ENCODE measurements at places on chromosomes 5 and 9. TPM values are rescaled to one million over a fixed set of nuclear protein-coding genes. Genes with fewer than 3 reads are reported as not detected.

LTC4S gene
- 1.0 TPM for total RNA-seq

SLCO6A1 gene
- 0.51 TPM for total RNA-seq

- H3K4me3 ChIP-seq: no peak overlapping the region
- H3K36me3 ChIP-seq: no peaks in the 10 kb centered on the region
- no peaks in the 10 kb centered on the region for H3K4me1 ChIP-seq
- peaks cover 1% of the 10 kb centered on the region for H3K27me3 ChIP-seq
These were observed 1753.5 kb downstream of the EFNA5 start for GRCh38 chr5:105917189-105917588.

- H3K27ac ChIP-seq: no peak overlapping the region
- DNase-seq: no peak
- H3K36me3 ChIP-seq: no peaks in the 10 kb centered on the region
These were observed 112.8 kb upstream of the NR3C1 start for GRCh38 chr5:143516249-143516648.

DNA sequence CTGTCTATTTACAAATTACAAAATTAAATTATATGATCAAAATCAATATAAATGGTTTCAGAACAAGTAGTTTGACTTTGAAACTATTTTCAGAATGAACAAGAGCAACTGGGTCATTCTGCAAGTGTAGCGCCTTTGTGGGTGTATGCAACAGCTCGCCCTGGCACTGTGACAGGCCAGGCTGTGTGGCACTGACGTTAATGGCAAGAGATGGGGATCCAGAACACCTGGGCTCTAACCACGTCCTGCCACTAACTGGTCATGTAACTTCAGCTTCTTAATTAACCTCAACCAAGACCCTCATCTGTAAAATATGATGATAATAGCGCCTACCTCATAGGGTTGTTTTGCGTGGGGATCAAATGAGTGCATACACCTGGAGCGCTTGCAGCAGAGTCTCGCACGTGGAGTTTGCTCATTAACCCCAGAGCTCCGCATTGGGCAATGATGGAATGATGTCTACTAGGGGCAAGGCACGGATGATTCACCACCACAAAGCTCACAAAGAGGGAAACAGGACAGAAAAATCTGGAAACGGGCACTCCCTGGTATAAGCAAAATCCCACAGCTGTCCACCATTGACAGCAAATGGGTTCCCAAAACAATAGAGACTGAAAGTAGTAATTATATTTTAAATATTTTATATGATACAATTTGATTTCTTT lies 639.4 kb downstream of the SEMA5A start:
- no peaks in the 10 kb centered on the region for H3K27me3 ChIP-seq
- H3K4me3 ChIP-seq: no peak overlapping the region
- DNase-seq: no peak

- H3K4me3 ChIP-seq: no peak overlapping the region
- H3K4me1 ChIP-seq: no peaks in the 10 kb centered on the region
- H3K27me3 ChIP-seq: no peaks in the 10 kb centered on the region
- no peak for DNase-seq
These were observed 15.2 kb downstream of the HTR4 start for GRCh38 chr5:148639081-148639480.

GRCh38 chr5:130021876-130022275 lies 117.6 kb downstream of the CHSY3 start:
- DNase-seq: no peak
- H3K4me3 ChIP-seq: no peak overlapping the region

GRCh38 chr5:144142139-144142823 lies 28.2 kb downstream of the YIPF5 start:
- H3K27ac ChIP-seq: peak overlapping the region; percentile 87
- no peak overlapping the region for H3K4me3 ChIP-seq
- H3K27me3 ChIP-seq: no peaks in the 10 kb centered on the region
- DNase-seq: no peak
- H3K36me3 ChIP-seq: no peaks in the 10 kb centered on the region
- peaks cover 42% of the 10 kb centered on the region for H3K4me1 ChIP-seq

GRCh38 chr9:74431467-74431866 lies 65.7 kb upstream of the RORB start:
- no peaks in the 10 kb centered on the region for H3K36me3 ChIP-seq
- no peaks in the 10 kb centered on the region for H3K4me1 ChIP-seq
- H3K27me3 ChIP-seq: peaks cover 1% of the 10 kb centered on the region

DNA sequence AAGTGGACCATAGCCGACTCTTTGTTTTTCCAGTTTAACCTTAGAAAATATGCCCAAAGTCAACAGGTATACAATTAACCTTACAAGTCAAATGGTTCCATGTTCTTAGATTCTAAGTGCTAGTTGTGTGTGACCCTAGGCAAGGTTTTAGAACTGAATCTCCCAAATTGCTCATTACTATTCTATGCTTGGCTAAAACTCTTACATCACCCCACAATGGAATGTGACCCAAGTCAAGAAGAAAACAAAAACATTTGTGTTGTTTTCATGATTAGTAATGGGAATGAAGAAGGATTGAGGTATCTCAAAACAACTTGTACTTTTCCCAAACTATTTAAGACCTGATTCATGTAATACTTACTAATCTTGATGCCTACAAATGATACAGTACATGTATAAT lies 159.2 kb downstream of the ARRDC3 start:
- no peak overlapping the region for H3K27ac ChIP-seq
- H3K27me3 ChIP-seq: peaks cover 3% of the 10 kb centered on the region
- DNase-seq: no peak
- H3K4me3 ChIP-seq: no peak overlapping the region

GRCh38 chr9:78892182-78892581 lies 595.3 kb downstream of the PSAT1 start:
- peaks cover 6% of the 10 kb centered on the region for H3K4me1 ChIP-seq
- H3K36me3 ChIP-seq: no peaks in the 10 kb centered on the region
- H3K4me3 ChIP-seq: no peak overlapping the region
- no peak for DNase-seq
- peaks cover 3% of the 10 kb centered on the region for H3K27me3 ChIP-seq

DNA sequence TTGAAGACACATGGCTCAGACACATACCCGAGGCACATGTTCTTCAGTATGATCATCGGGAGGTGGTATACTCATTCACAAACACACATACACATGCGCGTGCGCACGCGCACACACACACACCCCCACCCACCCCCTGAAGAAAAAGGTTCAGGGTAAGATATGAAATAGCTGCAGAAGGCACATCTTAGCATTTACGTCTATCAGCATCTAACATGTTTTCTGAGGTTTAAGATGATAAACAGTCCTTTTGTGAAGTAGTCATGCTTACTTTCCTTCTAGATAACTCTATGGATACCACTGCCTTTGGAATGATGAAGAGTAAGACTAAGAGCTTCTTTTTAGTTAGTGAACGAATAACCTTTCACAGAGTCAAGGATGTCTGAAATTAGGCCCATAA lies 105.1 kb upstream of the GNA14 start:
- peaks cover 18% of the 10 kb centered on the region for H3K4me1 ChIP-seq
- peaks cover 12% of the 10 kb centered on the region for H3K27me3 ChIP-seq
- peaks cover 24% of the 10 kb centered on the region for H3K36me3 ChIP-seq
- no peak for DNase-seq
- no peak overlapping the region for H3K4me3 ChIP-seq
- peak overlapping the region; percentile 73 for H3K27ac ChIP-seq
